ENCODE measurements at places on chromosomes 13 and 19.

DNA sequence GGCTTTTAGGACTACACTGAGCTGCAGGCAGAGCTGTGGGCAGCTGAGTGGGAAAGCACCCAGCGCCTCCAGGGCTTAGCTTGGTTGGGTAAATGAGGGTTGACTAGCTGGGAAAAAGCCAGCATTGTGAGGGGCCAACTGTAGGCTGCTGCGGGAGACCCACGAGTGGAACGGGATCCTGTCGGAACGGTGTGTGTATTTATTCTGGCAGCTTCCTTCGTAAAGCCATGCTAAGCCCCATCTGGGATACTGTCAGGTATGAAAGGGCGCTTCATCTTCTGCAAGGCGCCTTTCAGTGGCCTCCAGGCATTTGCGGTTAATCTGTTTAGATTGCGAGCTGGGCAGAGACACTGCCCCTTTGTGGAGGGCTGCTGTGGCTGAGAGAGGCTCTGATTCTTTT lies 39.5 kb upstream of the CNMD start:
- DNase-seq, result no peak

DNA sequence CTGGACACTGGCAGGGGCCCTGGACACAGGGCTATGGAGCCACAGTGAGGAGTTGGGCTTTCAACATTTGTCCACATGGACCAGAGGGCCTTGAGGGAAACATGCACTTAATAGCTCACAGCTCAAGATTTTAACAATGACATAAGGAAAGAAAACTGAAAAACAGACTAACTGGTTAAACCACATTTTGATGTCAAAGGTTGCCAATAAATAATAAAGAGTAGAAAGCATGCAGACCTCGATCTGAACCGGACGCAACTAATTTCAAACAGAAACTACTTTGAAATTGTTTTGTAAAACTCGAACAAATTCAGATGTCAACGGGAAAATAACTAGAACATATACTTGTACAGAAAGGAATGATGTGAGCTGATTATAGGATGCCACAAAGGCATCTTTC lies 15.5 kb upstream of the ZNF888 start:
- no peak for DNase-seq

DNA sequence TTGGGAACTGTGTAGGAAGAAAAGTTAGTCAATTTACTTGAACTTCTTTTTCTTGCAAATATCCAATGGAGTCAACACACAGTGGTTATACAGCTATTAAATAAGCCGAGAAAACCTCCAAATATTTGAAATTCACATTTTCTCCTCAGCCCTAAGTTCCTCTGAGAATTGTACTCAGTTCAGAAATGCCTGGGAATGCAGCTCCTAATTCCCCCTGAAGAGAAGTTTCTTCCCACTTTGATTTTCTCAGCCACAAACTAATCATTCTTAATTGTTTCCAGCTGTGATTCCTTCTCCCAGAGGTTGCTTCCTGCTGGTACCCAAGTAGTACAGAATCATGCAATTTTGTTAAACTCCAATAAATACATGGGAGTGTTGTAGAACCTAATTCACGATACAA lies 246.1 kb upstream of the MIR17HG start:
- DNase-seq, result no peak

DNA sequence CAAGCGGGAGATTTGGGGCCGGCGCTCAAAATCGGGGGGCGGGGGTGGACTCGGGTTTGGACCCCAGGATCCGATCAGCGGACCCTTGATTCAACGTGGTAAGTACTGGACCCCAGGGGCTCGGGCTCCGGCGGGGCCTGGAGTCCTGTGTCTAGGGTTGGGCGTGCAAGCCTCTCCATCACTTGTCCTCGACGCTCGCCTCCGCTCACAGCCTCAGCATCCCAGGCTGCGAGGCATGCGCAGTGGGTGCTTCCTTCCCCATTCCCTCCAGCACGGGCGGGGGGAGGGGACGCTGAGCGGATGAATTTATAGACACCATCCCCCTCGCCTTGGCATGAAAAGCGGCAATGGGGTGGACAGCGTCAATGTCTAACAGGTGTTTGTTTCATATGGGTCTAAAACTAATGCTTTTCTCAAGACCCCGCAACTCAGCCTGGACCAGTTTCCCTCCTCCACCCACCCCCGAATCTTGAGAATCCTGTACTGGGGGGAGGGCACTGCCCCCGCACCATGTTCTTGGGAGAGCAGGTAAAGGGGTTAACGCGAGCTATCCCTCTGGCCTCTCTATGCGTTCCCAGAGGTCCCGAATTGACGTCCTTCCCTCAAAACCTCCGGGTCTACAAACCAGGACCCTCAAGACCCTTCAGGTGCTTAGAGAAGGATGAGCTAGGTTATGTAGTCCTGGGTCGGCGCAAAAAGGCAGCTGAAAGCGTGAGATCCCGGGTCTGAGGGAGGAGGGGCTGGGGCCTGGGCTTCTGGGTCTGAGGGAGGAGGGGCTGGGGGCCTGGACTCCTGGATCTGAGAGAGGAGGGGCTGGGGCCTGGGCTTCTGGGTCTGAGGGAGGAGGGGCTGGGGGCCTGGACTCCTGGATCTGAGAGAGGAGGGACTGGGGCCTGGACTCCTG lies 579 bp downstream of the CPT1C start:
- DNase-seq, result peak; percentile 44

- no peak for DNase-seq
These were observed 12.1 kb upstream of the UPF3A start for GRCh38 chr13:114269281-114269770.

- DNase-seq, result peak; percentile 17
These were observed 851 bp downstream of the ZNF320 start for GRCh38 chr19:52896431-52897137.

- no peak for DNase-seq
These were observed 63.9 kb upstream of the MCF2L start for GRCh38 chr13:112905086-112905485.

DNA sequence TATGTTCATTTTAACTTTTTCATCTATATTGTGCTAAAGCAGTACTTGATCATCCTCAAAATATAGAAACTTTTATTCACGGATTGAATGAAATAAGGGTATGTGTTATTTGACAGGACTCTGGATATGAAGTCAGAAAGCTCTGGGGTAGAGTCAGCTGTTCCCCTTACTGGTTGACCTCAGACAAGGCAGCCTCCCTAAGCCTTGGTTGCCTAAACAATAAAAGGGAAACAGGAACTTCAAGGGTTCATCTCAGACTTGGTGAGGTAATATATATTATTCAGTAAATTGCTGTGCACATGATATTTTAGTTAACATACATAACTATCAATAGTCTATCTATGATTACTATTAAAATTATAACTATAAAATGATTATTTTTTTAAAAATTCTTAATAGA lies 13.6 kb downstream of the POLR1D start:
- no peak for DNase-seq

GRCh38 chr13:50441130-50441529 lies 402.4 kb downstream of the DLEU7 start:
- no peak for DNase-seq

DNA sequence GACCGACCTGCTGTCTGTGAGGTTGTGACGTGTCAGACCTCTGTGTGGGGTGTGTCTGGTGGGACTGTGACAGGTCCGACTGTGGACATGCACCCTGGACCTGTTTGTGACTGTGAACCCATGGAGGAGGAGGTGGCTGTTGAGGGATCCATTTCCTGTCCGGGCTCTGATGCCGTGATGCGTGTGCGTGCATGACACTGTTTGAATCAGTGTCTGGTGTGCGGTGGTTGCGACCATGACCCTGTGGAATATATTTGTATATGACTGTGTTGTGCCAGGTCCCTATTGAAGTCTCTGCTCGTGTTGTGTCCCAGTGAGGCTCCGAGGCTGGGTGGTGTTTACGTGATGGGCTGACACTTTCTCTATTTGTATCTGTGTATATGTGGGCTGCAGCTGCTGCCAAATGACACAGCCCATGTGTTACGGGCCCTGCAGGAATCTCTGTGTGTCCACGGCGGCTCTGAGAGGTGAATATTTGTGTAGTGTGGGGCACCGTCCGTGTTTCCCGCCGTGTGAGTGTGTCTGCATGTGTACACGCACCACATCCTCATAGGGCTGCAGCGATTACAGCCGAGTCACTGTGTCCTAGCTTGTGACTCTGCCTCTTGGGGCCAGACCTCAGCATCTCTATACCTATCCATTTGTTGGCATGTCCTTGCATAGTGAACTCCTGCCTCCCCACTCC lies 18.3 kb downstream of the CCDC97 start:
- DNase-seq, result no peak

- DNase-seq, result no peak
These were observed 792 bp upstream of the LENG8 start for GRCh38 chr19:54448040-54448773.

DNA sequence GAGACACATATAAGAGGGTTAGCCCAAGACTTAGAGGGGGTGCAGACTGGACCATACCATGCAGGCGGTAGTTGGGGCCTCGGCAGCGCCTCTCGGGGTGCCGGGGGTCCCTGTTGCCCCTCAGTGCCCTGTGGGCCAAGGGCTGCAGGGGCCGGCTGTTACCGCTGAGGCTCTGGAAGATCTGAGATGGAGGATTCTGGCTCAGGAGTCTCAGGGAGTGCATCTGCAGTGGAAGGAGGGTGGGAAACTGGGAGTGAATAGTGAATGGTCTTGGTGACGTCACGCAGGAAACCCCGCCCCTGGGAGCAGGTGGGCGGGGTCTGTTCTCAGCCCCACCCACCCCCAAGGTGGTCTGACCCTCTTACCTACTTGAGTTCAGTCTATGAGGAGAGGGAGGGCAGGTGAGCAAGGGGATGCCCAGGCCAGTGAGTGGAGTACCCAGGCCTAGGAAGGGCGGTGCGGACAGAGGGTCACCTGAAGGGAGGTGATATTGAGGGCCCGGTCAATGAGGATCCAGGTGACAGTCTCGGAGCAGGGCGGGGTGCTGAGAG lies 1.7 kb upstream of the DBP start:
- DNase-seq, result no peak

DNA sequence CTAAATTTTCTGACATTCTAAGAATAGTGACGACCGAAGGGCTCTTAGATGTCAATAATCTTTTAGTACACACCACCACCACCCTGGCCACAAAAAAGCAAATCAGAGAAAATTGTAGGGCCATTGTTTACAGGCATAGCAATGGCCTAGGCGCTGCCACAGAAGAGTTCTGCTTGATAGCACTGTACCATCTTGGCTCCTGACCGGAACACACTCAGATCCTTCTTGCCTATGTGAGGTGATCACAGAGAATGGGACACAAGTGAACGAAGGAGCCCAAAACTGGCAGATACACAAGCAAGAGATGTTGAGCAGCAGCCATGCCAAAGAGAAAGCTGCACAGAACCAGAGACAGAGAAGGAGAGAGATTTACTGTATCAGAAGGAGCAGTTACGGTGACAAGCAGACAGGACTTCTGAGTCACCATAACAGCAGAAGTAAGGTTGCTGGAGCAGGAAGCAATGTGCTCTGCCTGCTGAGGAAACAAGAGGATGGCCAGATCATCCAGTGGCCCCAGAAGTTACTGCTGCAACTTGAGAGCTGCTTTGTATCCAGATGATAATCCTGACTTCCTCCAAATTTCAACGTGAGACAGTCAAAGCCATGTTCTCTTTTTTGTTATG lies 105.2 kb downstream of the SLITRK6 start:
- no peak for DNase-seq

DNA sequence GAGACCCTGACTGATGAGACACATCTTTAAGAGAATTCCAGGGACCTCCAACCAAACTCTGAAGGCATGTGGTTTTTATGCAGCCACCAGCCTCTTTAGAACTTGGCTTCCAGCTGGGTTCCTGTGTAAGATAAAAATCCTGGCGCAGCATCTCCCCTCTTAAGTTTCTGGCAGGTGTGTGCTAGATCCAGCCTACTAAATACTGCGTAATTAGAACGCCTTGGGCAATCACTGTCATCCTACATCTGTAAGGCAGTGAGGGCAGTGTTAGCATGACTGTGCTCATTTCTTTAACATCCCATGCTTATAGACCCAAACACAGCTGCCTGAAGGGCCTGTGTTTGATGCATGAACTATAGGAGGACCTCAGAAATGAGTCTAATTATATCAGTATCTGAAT lies 173.5 kb upstream of the OBI1 start:
- DNase-seq, result no peak
